ENCODE measurements at places on chromosomes 7 and 10.

- DNase-seq = no peak
Observed at GRCh38 chr7:106823631-106824030, 41.5 kb upstream of the PIK3CG start.

DNA sequence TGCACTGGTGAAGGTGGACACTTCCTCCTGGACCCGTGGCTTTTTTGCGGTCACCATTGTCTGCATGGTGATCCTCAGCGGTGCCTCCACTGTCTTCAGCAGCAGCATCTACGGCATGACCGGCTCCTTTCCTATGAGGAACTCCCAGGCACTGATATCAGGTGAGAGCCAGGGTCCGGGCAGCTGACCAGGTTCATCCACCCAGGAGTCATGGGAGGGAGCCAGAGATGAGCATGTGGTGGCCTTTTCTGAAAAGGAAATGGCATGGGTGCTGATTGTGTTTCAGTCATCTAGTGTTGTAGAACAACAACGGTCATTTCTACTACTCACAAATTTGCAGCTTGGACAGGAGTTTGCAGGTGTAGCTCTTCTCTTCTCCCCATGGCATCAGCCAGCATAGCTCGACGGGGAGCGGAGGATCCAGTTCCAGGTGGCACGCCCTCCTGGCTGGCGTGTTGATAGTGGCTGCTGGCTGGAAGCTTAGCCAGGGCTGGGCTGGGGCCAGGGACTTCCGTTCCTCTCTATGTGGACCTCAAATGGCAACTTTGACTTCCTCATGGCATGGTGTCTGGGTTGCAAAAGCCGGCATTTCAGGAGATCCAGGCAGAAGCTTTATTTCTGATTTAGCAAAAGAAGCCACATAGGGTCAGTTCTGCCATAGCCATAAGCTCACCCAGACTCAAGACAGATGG, 32.7 kb downstream of the SLC29A3 start:
- DNase-seq = no peak

DNA sequence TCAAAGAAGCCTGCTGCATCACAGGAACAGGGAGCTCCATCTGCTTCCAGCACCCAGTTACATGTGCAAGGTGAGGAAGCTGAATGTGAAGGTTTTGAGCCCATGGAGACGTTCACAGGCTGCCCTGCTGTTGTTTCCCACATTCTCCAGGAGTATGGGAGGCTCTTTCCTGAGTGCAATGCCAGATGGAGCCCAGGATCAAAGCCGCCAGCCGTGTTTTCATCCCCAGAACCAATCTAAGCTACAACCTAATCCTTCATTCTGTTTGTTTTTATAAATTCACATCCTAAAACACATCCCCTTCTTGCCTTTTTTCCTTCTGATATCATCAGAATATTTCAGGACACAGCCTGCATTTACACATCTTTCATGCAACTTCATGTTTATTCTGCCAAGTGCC, 98.9 kb upstream of the PRR15 start:
- no peak for DNase-seq

DNA sequence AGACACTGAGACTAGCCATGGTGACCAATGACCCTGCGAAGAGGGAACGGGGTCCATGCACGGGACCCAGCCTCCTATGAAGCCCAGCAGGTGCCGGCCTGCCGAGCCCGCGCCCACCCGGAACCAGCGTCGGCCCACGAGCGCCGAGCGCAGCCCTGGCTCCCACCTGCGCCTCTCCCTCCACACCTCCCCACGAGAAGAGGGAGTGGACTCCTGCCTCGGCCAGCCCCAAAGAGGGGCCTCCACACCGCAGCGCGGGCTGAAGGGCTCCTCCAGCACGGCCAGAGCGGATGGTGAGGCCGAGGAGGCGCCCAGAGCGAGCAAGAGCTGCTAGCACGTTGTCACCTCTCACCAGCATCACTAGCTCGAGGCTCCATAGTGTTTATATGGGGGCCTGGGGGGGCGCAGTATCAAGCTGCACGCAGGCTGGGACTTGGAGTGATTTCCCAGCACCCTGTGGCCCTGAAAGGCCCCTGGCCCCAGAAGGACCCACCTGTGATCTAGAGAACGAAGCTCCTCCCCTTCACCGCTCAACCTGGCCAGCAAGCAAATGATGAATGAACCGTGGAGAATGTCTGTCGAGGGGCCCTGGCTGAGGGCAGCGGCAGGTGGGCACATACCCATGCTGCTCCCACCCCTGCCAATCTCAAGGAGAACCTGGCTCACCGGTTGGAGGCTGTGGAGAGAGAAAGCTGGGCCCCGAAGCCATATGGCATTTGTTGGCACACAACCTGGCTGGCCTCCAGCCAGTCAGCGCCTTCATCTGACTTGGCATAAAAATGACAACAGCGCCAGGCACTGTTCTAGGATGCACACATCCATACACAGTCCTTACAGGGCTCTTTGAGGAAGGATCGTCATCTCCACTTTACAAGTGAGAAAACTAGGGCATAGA, 30.7 kb downstream of the GHRHR start:
- DNase-seq = no peak

GRCh38 chr10:74167443-74167842, 16.4 kb downstream of the ADK start:
- no peak for DNase-seq

GRCh38 chr7:117188376-117188775, 134.5 kb downstream of the WNT2 start:
- DNase-seq = no peak

Data from amygdala (tissue), 56 donors.